ENCODE measurements at places on chromosomes 4 and X.
A peak's percentile ranks its signal among the peaks of the same experiment; 100 is the strongest.

- DNase-seq: no peak
These were observed 999.5 kb upstream of the INTU start for GRCh38 chr4:126633306-126633705.

DNA sequence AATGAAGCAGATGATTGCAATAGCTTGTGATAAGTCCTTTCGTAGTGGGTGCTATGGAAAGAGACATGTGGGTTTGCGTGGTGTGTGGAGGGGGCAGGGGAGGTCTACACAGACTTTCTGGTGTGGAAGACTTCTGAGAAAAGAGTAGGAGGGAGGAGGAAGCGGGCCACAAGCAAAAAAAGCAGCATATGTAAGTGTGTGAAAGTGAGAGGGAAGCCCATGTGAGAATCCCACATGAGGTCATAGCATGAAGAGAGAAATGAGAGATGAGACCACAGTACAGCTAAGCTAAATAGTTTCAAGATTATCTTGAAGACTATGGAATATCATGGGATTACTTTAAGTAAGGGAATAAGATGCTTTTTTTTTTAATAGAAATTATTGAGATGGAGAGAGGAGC, 2039.9 kb upstream of the TENM3 start:
- no peak for DNase-seq

DNA sequence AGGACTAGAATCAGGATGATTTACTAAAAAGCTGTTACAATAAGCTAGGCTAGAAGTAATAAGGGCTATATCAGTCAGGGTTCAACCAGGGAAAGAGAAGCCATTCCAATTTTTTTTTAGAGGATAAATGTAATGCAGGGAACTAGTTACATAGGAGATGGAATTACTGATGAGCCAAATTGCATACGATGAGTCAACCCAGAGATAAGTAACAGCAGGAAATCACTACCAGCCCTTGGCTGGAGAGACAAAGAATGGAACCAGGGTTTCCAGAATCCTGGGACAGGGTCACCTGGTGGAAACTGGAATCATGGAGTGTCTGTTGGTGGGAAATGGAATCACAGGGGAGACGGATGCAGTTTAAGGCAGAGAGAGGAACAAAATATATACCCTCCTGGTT, 13.1 kb upstream of the MAGEA4 start:
- no peak for DNase-seq

DNA sequence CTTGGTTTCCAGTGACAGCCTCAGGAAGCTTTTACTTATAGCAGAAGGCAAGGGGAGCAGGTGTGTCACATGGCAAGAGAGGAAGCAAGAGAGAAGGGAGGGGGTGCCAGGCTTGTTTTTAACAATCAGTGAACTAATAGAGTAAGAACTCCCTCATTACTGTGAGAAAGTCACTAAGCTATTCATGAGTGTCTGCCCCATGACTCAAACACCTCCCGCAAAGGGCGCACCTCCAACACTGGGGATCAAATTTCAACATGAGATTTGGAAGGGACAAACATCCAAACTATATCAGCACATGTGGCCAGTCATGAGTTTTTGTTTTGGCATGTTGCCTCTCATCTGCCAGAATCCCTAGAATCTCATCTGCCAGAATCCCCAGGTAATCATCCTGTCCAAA, 183.5 kb upstream of the C1QTNF7 start:
- DNase-seq: no peak

DNA sequence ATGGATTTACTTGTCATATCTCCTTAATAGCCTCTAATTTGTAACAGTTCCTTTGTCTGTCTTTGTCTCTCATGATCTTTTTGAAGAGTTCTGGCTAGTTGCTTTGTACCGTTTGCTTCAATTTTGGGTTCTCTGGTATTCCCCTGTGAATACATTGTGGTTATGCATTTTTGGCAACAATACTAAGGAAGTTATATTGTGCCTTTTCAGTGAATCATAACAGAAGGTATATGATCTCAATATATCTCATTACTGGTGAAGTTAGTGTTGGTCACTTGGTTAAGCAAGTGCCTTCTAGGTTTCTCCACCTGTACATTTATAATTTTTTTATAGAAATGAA, 48.6 kb downstream of the DCLK2 start:
- DNase-seq: no peak

GRCh38 chr4:93983140-93983539, 154.6 kb downstream of the ATOH1 start:
- DNase-seq: no peak

GRCh38 chr4:169045862-169046584, 36.0 kb upstream of the CBR4 start:
- DNase-seq: no peak

DNA sequence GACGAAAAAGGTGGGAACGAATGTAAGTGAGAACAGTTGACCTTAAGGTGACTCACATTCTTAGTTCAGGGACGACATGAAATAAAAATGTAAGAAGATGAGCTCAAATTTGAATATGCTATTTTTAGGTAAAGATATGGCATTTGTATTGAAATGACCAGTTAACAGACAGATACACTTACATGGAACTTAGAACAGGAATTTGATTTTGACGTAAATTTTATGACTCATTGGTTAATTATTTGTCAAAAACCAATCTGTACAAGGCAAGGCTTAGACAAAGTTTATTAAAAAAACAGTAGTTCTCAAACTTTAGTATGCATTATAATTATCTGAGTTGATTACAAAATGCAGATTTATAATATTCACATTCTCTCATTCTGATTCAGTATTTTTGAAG, 469.4 kb downstream of the CFAP47 start:
- DNase-seq: no peak

DNA sequence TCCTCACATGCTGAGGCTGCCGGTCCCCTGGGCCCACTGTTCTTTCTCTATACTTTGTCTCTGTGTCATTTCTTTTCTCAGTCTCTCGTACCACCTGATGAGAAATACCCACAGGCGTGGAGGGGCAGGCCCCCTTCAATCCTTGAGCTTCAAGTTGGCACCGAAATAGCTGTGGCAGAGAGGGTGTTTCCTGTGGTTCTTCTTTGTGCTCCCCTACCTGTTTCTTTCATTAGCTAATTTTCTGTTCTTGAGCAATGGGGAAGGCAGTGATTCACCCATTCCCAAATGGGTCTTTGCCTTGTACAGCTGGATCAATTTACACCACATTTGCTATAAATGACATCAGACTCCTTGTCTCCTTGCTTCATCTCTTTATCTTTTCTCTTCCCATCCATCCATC, 2.1 kb upstream of the CYSLTR1 start:
- peak; percentile 14 for DNase-seq

DNA sequence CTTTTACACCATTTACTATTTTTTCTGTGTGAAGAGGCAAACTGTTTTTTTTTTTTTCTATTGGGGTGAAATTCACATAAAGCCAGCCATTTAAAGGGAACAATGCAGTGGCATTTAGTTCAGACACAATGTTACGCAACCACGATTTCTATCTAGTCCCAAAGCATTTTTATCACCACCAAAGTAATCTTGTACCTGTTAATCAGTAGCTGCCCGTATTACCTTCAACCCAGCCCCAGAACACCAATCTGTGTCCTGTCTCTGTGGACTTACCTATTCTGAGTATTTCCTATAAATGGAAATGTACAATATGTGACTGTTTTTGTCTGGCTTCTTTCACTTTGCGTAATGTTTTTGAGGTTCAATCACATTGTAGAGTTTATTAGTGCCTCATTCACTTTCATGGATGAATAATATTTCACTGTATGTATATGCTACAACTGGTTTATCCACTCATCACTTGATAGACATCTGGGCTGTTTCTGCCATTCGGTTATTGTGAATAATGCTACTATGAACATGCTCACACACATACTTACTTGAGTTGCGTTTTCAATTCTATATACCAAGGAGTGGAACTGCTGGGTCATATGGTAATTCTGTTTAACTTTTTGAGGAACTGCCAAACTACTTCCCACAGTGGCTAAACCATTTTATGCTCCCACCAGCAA, 116.2 kb downstream of the CDS1 start:
- no peak for DNase-seq

DNA sequence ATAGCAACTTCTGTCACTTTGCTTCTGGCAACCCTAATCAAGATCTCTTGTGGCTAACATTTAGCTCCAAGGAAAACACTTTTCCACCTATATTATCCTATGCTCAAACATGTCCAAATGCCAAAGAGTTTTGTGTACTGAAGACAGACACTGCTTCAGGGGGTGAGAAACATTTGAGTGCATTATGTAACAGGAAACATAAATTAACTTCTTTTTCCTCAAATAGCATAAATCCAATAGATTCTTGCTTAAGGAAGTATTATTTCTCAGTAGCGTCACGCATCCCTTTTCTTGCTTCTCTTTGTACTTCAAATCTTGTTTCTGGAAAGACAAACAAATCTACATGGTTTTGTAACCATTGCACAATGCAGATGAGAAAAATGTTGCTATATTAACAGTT, 839.1 kb downstream of the GLUD2 start:
- DNase-seq: no peak

DNA sequence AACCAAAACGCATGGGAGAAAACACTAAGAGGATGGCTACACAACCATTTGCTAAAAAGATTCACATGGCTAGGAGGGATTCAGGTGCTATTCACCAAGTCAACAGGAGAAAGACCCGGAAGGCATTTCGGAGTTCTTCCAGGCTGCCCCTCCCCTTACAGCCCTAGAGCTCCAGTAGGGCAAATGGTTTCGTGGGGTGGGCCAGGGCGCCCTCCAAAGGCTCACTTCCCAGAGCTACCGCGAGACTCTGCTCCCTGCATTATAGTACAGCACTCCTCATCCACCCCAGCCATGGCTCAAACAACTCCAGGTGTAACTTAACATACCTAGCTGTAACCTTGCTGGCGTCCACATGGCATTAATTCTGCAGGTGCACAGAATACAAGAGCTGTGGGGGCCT, 179.7 kb downstream of the SLC39A8 start:
- no peak for DNase-seq

GRCh38 chrX:100721328-100721727, 10.6 kb downstream of the SYTL4 start:
- no peak for DNase-seq

GRCh38 chrX:9315086-9315485, 149.8 kb upstream of the TBL1X start:
- DNase-seq: no peak

DNA sequence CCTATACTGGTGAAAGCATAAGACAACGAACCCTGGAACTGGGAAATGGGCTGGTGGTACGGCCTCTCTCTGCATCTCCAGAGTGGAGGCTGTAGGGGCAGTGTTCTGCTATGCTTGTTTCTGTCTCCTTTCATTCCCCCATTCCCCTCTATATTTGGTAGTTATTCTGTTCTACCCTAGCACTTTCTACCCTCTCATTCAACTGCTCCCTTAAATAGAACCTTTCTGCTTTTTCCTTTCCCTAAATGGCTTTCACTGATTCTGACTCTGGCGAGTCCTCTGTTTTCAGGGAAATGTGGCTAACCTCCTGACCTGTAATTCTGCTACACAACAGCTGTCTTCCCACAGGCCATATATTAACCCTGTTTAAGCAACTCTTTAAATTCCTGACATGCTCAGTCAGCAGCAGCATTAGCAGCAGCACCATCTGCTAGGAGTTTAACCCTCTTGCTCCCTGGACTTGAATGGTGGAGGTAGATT, 94.2 kb downstream of the CXCL13 start:
- no peak for DNase-seq

- DNase-seq: no peak
These were observed 409.0 kb downstream of the TECRL start for GRCh38 chr4:64000241-64000640.

GRCh38 chrX:115563633-115564162, 2.7 kb downstream of the PLS3 start:
- no peak for DNase-seq

DNA sequence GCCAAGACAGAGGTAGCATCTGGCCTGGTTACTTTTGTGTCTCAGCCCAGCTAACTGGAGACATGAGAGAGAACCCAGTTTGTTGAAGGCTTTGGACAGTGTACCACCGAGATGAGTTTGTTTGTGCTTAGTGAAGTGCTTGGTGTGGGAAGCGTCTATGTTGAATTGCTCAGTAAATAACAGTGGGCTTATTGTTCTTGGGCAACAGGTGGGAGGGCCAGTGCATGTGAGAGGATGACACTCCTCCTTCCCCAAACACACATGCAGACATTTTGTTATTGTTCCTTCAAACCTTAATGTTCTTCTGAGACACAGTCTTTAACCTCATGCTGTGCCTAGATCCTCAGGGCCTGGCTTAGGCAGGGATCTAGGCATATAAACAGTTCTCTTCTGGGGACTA, 39.7 kb downstream of the MSN start:
- DNase-seq: no peak

- no peak for DNase-seq
These were observed 53.1 kb downstream of the ABLIM2 start for GRCh38 chr4:8105306-8106100.

DNA sequence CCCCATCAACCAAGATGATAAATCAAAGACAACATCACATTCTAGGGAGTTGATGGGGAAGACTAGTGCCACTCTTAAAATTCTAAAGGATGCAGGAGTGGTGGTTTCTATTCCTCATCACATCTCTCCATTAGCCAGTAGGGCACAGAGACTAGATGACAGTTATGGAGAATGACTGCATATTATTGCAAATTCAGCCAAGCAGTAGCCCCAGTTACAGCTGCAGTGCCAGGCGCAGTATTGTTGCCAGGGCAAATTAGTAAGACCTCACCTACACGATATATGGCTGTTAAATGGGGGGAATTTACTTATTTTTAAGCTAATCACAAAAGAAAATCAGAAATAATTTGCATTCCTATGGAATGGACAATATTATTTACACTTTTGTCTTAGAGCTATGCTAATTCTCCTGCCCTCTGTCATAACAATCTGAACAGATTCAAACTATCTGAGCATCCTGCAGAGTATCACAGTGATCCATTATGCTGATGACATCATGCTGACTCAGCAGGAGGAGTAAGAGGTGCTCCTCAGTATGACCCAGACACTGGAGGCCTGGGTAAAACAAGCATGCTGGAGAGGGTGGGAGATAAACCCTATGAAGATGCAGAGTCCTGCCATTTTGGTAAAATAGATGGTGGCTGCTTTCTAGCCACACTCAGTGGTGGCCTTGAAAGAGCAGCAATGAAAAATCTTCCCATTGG, 24.7 kb downstream of the ETNPPL start:
- no peak for DNase-seq

- no peak for DNase-seq
These were observed 1.9 kb downstream of the DMP1 start for GRCh38 chr4:87651941-87652340.

Measured in stimulated activated naive CD8-positive, alpha-beta T cell treated with anti-CD3 and anti-CD28 coated beads, Interleukin-15, Interleukin-2, amounts not matched to agents 100 U/mL and 50 U/mL, for 24 hours (primary cell).